Right ventricle myocardium inferior (tissue), 1 donor: ENCODE measurements at places on chromosomes 7 and 10. TPM values are rescaled to one million over a fixed set of nuclear protein-coding genes. Genes with fewer than 3 reads are reported as not detected.
A peak's percentile ranks its signal among the peaks of the same experiment; 100 is the strongest.

DNA sequence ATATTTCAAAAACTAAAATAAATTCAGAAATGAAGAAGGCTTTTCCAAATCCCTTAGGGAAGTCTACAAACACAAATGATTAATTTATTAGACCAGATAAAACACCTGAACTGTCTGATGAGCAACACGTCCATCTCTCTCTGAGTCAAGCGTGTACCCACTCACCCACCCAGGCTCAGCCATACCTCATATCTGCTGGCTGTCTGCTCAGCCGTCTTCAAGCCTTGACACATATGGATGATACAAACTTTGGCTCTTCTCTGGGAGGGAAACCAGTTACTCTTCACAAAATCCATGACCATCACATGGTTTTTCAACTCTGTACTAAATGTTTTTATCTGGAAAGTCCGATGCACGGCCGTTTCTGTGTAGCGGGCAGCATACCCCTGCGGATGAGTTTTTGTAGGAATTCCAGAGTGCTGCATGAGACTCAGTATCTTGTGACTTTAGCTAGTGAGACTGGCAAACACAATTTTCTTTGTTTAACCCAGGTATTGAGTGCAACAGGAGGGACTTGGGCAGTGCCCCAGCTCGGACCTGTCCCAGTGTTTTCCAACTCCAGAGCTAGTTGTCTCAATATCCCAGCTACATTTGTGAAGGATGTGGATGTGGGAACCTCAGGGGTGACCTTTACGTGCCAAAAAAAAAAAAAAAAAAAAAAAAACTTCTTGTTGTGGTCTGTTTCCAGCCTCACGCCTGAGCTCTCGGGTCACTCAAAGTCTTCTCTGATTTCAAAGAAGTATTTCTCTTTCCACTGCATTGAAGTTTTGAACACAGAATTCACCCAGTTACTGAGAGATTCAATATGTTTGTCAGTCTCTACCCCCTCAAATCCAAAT, at the start of gene C10orf90:
Gene C10orf90 (minus strand): TSS at position 638 of the 839 bp plus-strand sequence. CDS start 213 bp downstream, at position 425.
- no peak for DNase-seq

CFAP46 gene
- 0.57 TPM for total RNA-seq

DNA sequence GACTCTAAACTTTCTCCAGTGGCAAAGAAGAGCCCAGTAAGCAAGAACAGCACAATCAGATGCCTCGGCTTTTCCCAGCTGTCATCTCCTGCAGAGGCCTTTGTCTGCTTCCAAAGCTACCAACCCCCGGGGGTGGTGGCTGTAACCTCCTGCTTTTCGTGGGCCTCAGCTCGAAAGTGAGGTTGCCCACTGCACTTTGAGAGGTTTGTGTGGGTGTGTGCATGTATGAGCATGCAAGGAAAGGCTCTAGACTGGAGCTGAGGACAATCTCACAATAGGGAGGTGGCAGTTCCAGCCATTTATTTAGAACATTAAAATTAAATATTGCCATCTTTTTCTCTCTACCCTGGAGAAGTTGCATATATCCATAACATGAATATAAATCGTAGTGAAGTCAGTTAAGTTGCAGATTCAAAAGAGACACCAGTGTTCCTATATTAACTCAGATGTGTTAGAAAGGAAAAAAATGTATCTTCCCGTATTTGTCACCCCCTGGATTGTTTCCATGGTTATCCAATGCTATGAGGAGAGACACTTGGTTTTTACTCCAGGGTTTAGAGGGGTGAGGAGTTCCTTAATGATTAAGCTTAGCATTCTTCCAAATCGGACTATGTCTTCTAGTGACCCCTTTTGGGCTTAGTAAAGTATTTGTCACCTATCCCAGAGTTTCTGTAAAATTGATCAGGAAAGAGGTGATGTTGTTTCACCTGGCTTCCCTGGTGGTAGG, 781.1 kb downstream of the INHBA start:
- DNase-seq: no peak

GRCh38 chr7:158064631-158065030, 523.0 kb downstream of the PTPRN2 start:
- DNase-seq: no peak

GRCh38 chr10:133278577-133279265, 2.1 kb upstream of the ADAM8 start:
- DNase-seq: peak; percentile 90

- peak; percentile 86 for DNase-seq
These were observed 131.4 kb downstream of the PRPF18 start for GRCh38 chr10:13717936-13718772.

DNA sequence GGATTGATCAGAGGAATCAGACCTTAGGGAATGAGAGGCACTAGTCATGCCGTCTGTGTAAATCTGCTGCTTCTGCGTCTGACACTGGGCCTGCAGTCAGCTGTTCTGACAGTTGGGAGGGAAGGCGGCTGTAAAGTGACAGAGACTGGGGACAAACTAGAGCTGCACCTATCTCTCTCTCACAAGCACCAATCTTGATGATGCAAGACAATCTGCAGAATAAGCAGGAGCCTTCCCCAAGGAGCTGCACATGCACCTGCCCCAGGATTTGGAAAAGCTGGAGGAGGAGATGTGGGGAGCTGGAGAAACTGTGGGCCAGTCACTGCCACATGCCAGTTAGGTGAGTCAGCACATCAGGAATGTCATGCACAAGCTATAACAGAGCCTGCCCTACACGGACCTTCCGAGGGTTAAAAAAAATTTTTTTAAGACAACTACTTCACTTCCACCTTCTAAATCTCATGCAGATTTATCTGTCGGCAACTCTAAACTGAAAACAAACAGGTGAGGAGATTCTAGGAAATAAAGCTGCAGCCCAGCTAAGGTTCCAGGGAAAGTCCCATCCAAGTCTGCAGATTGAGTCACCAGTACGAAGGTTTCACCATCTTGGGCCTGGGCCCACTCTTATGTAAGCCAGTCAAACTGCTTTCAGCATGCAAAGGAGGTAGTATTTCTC, 39.2 kb downstream of the ENO4 start:
- DNase-seq: no peak

DNA sequence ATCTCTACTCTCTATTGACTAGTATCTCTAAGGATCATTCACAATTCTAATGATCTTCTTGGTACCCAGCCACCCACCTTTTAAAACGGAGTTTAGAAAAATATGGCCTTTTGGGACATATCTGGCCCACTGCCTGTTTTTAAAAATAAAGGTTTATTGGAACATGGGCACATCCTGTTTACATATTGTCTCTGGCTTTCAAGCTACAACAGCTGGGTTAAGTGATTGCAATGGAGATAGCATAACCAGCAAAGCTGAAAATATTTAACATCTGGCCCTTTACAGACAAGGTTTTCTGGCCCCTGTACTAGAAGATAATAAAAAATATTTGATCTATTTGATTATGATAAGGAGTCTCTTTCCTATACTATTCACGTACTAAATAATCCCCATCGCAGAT, 232.4 kb upstream of the RHOBTB1 start:
- no peak for DNase-seq

DNA sequence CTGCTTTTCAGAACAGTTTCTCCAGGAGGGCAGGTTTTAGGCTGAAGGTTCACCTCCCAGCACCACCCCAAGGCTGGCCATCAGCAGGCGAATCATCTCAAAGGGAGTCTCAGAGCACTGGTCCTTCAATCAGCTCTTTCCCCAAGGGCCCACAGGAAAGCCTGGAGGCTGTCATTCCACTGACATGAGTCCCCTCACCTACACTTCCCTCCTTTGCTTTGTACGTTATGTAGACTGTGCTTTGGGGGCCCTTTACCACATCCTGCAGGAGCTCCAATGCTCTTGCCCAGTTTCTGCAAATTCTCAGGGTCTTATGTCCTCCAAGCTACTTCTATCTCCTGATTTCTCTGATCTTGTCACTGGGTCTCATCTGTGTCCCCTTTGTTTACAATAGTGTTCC, 15.4 kb downstream of the WDFY4 start:
- DNase-seq: no peak

PIP gene
- not detected for total RNA-seq

HKDC1 gene
- total RNA-seq: not detected

ANKRD30A gene
- not detected for total RNA-seq

DNA sequence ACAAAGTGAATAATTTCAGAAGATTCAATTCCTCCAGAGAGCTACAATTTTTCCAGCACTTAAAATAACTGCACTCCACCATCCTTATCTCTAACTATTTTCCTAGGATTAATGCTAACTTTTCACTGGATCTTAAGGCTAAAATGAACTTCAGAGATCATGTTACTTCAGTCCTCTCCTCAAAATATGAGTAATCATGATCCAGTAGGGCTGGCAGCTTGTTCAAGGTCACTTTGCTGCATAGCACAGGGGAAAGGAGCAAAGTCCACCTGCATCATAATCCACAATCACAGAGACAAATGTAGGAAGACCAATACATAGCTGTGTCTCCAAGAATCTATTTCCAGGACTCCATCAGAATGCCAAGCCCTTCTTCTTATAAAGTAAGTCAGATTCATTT, 150.3 kb downstream of the LRRTM3 start:
- no peak for DNase-seq

ELFN1 gene
- total RNA-seq: 10.7 TPM

DNA sequence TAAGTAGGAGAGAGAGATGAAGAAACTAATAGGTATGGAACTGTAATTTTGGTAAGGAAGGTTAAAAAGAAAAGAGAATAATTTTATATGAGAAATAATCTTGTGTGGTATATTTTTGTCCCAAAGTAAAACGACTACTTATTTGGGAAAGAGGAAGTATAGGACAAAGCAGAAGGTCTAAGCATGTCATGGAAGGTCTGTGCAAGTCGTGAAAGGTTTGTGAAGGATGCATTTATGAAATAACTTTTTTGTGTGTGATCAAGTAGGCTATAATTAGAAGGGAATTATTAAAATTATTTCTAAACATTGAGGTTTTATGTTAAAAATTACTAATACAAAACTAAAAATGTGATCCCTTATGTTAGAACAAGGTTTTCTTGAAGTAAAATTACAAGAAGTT, 63.3 kb downstream of the ZNF783 start:
- DNase-seq: no peak

DNA sequence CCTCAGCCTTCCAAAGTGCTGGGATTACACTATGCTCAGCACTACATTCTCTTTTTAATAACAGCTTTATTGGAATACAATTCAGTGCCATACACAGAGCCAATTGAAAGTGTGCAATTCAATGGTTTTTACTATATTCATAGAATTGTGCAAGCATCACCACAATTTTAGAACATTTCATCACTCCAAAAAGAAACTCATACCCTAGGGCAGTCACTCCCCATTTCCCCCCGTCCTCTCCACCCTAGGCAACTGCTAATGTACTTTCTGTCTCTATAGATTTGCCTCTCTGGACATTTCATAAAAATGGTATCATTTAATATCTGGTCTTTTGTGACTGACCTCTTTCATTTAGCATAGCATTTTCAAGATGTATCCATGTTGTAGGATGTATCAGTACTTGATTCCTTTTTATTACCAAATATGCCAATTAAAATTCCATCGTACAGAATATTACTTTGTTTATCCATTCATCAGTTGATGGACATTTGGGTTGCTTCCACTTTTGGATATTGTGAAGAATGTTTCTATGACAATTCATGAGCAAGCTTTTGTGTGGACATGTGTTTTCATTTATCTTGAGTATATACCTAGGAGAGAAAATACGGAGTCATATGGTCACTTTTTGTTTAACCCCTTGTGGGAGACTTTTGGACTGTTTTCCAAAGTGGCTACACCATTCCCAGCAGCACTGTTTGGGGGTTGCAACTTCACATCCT, 6.3 kb upstream of the XPNPEP1 start:
- no peak for DNase-seq

DNA sequence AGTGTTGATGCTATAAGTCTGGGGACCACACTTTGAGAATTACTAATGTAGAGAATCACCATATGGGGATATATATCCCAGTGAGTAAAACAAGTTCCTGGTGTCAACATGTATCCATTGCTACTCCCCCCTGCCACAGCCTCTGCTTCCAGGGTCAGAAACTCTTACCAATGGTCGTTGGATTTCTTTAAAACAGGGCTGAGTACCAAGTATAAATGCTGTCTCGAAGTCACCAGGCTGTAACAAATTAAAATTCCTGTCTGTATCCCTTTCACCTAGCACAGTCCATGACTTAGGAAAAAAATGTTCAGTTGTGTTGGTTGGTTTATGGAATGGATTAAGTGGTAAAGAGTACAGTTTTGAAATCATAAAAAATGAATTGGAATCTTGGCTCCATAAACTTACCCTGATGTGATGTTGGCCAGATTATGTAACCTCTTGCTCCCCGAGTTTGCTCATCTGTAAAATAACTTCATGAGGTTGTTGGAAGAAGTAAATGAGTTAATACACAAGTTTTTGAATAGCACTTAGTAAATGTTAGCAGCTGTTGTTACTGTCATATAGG, 364.0 kb upstream of the LRGUK start:
- DNase-seq: no peak

DNA sequence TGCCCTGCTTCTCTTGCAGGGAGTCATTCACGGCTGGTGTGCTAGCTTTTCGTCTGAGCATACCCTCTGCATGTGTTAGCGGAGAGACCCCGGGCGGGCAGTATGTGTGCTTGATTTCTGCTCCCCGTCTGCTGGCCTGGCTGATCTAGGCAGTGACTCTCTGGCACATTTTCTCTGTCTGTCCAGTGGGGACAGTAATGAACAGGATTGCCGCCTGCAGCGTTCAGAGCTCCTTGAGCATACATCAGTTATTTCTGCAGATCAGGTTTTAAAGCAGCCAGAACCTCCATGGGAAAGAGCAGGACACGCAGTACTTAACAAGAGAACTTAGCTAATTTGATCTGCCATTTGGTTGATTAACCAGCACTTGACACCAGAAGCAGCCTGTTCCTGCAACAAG, 242.5 kb downstream of the CELF2 start:
- DNase-seq: no peak

ACSM6 gene
- total RNA-seq: not detected

LRRC18 gene
- not detected for total RNA-seq
